ENCODE measurements at places on chromosomes 1 and 21.

DNA sequence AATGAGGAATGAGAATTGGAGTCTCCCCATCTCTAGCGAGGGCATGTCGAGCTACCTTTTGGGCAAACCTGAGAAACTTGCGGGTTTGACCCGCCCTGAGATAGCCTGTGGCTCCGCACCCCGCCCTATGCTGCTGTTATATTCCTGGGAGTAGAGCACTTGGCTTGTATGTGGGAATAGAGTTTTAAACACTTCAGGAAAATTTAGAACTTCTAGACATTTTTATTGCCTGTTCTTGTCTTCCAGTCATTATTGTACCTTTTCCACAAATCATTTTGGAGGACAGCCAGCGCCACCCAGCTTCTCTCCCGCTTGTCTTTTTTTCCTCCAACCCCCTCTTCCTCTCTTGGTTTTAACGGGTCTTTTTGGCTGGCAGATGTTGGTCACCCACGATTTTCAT lies 738 bp downstream of the GNPAT start:
- no peak for DNase-seq

DNA sequence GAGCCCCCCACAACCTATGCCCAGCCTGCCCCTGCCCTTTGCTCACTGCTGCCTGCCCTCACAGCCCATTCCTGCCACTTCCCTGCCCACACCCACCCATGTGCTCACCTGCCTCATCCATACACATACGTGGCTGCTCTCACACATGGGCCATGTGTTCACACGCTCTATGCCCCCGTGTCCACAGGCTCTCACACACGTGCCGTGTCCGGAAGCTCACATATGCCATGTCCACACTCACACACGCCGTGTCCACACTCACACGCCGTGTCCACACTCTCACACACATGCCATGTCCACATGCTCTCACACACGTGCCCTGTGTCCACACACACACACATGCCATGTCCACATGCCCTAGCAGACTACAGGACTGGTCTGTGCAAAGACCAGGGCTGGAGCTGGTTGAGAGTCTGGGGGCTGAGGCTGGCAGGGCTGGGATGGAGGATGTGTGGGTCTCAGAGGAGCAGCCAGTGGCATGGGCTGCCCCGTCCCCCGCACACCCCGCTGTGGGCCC lies 583 bp upstream of the RNF223 start:
- no peak for DNase-seq

DNA sequence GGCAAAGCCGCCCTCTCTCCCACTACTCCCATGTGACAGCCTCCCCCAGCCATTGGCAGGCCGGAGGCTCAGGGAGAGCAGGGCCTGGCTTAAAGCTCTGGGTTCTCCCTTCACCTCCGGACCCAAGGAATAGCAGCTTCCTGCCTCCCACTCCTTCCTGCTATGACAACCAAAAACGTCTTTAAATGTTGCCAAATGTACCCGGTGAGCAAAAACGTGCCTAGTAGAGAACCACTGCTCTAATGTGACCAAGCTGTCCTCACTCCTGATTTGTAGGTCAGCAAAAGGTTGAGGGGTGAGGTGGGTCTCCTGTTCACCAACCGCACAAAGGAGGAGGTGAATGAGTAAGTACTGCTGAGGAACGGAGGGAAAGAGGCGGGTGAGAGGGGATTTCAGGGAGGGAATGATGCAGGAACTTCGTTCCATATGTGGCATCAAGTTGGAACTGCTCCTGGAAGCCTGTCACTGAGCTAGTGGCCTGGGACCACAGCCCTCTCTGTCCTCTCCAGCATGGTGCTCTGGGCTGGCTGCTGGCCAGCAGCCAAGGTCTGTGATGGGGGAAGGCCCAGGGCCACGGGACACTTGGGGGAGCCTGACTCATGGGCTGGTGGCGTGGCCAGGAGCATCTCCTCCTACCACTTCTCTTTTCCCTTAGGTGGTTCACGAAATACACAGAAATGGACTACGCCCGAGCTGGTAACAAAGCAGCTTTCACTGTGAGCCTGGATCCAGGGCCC lies 5.7 kb downstream of the MRTO4 start:
- DNase-seq: no peak

GRCh38 chr1:56489695-56490094 lies 89.7 kb downstream of the PLPP3 start:
- DNase-seq: no peak

GRCh38 chr1:160777486-160778089 lies 18.4 kb upstream of the LY9 start:
- DNase-seq: peak; percentile 11

DNA sequence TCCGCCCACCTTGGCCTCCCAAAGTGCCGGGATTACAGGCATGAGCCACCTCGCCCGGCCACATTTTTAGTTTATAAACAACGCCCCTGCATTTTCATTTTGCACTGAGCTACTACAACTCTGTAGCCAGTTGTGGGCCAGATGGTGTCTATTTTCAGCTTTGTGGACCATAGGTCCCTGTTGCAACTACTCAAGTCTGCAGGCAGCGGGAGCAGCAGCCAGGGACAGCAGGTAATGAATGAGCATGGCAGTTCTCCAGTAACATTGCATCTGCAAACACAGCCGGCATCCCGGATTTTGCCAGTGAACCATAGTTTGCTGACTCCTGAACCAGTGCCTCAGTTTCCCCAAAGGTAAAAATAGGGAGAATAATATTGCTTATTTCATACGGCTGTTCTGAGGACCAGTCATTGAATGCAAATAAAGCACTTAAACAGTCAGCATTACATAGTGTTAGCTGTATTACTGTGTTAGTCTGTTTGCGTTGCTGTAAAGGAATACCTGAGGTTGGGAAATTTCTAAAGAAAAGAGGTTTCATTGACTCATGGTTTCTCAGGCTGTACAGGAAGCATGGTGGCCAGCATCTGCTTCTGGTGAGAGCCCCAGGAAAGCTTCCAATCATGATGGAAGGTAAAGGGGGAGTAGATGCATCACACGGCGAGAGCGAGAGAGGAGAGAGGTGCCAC lies 65.5 kb upstream of the SLC45A1 start:
- no peak for DNase-seq

DNA sequence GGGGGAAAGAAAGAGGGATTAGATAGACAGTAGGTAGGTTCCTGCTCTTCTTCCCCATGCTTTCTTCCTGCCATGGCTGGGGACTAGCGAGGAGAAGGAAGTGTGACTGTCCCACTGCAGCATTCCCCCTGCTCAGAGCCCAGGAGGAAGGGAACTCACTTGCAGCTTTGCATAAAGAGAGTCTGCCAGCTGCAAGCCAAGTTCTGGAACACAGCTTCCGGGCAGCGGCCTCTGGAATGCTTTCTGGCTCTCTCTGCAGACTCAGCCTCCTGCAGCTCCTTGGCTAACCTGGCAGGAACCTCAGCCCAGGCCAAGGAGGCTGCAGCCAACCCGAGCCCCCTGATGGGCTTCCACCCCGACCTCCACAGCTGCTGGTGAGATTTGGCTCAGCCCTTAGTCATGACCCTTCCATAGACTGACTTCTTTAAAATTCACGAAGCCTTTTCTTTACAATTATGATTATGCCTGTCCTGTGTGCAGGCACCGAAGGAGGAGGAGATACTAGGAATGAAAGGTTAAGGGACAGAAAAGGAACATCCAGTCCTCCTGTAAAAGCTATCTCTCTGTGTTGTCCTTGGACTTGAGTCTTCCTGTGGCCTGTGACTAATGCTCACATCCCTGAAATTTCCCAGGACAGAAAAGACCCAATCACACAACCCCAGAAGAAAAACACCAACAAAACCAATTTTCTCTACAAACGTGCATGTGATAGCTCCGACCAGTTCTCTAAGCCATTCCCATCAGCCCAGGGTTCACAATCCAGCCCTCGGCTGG lies 108.2 kb upstream of the OLIG2 start:
- DNase-seq: no peak

GRCh38 chr1:64343823-64344190 lies 126.1 kb upstream of the CACHD1 start:
- DNase-seq: no peak

DNA sequence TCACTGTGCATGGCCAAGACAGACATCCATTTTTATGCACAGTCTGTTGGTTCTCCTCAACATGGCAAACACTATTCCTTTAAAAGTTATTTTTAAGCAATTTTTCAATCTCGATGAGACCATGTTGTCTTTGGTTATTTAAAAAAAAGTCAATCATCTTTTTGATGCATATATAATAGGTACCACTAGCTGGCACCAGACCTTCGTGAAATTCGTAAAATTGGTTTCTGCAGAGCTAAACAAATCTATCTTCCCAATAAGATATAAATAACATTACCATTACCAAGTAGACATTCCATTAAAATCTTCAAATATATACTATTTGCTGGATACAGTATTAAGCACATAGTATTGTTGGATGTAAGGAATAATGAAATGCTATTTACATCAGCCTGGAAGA lies 220.0 kb upstream of the GREM2 start:
- no peak for DNase-seq

GRCh38 chr1:167658574-167659328 lies 28.7 kb downstream of the RCSD1 start:
- DNase-seq: no peak

- no peak for DNase-seq
These were observed 95.6 kb downstream of the CD58 start for GRCh38 chr1:116474921-116475849.

- no peak for DNase-seq
These were observed 187.0 kb upstream of the ESRRG start for GRCh38 chr1:216910081-216910840.

DNA sequence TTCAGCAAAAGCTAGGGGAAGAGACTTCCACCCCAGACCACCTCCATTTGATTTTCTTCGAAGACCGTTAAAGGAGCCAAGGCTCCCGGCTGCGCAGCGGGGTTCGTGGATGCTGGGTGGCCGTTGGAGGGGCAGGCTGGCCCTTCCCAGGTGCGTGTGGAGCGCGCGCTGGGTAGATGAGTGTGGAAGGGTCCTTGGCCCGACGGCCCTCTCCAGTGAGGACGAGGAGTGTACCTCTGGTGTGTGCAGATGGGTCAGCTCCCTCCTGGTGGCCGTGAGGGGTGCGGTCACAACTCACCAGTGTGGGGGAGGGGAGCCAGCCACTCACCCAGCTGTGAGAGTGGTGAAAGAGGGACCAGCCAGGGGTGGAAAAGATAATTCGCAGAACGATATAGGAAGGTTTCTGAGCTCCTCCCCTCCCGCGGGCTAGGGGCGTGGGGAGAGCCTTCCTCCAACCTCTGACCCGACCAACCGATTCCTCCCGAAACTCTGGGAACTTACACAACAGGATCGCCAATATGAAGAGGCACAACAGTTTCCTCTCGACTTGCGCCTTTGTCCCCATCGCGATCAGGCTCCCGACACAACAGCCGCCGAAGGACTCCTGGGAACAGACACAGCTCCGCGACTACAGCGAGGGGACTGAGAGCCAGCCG lies at the start of gene F11R:
TSS of gene F11R (minus strand) at position 644 of the 656 bp plus-strand sequence. CDS start at position 565, 79 bp downstream.
- DNase-seq: peak; percentile 55

- no peak for DNase-seq
These were observed 217.9 kb downstream of the RRAGC start for GRCh38 chr1:38641661-38642060.

DNA sequence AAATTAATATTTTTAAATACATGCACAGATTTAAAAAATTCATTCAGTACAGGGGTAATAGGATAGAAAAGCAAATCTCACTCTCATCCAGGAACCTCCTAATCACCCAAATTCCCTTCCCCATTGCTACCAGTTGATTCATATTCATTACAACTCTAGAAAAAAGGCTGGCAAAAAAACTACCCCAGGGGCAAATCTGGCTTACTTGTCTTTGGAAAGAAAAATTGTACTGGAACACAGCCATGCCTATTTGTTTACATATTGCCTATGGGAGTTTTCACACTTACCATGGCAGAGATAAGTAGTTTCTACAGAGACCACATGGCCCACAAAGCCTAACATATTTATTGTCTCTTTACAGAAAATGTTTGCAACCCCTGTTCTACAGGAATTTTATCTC lies 8.9 kb upstream of the RBM34 start:
- no peak for DNase-seq

DNA sequence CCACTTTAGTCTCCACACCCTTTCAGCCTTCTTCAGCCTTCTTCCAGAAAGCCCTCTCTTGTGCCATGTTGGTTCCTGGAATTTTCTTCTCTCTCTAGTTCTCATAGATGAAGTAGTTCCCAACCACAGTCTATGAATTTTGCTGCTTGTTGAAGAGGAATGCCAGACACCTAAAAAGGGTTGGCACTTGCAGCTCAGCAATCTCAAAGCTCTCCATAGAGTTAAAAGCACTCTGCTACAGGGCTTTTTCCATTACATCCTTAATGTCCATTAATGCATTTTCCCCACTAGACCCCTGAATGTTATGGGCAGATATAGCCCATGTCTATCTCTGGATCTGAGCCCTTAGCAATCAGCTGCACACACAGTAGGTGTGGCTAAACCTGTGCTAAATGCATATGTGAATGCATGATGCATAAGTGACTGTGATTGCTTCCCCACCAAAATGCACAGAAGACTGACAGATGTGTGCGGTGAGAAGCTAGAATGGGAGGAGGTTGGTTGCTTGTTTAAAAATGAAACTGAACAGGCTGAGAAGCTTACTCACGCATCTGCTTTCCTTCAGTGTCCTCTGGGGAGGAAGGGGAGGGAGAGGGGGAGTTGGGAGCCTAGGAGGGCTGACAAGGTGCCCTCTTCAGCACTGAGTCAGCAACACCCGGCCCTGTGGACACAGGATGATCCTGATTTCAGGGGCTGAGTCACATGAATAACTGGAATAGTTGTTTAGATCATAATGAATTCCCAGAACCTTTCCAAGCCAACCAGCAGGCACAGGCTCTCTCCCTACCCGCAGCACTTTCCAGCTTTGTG lies 146.1 kb upstream of the FGGY start:
- DNase-seq: no peak

GRCh38 chr1:42456010-42456753 lies at the start of the genes PPCS and ZMYND12:
Gene PPCS (plus strand): TSS chr1:42456543. CDS start chr1:42456566, 23 bp downstream.
Gene ZMYND12 (minus strand): TSS chr1:42456022. CDS start chr1:42455997, 25 bp downstream.
- DNase-seq: peak; percentile 91

- no peak for DNase-seq
These were observed 75.0 kb upstream of the ACTRT2 start for GRCh38 chr1:2946291-2946690.

DNA sequence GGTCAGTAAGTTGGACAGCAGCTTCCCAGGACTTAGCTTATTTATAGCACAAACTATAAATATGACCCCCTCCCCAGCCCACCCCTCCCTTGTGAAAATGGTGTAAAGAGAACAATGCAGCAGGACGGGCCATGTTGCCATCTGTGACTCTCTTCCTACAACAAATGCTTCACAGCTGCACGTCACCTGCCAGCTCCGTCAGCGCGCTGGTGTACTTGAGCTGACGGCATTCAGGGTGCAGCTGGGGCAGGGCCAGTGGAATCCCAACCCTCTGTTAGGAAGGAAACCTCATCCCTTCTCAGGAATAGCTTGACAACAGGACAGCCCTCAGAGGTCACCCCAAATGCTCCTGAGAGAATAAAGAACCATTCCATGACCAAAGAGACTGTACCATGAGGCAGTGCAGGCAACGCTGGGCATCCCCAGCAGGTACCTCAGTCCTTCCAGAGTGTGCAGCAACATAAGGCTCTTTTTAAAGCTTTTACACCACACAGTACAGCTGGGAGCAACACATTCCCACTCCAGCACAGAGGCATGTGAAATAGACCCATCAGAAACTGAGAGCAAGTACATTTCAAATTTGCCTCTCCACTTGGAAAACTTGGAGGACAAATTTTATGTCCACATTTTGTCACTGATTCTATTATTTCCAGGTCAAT lies 85.0 kb downstream of the ATP1A1 start:
- no peak for DNase-seq

- DNase-seq: no peak
These were observed 860.8 kb downstream of the BRINP3 start for GRCh38 chr1:189616893-189617292.

All from stimulated activated naive CD4-positive, alpha-beta T cell (primary cell).